T-helper 2 cell (primary cell): ENCODE measurements at places on chromosomes 3 and 15.

- DNase-seq, result no peak
Observed at GRCh38 chr3:56188201-56188600, 280.1 kb downstream of the ERC2 start.

- no peak for DNase-seq
Observed at GRCh38 chr3:173849489-173849888, 451.9 kb downstream of the NLGN1 start.

GRCh38 chr3:154314152-154314551, 10.1 kb downstream of the DHX36 start:
- no peak for DNase-seq

DNA sequence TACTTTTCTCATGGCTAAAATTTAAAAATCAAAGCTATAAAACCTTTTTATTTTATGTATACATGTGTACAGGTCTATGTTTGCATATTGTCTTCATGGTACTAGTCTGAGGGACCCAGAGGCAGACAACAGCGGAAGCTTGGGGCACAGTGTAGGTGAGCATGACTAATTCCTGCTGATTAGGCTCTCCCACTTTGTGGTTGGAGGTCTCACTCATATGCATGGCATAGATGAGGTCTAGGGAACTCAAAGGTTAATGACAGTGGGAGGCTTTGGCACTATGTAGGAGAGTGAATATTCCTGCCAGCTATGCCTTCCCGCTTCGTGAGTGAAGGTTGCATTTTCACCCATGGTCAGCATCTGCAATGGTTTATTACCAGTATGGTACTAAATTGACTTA, 47.5 kb upstream of the AADACL2 start:
- no peak for DNase-seq

GRCh38 chr3:52083556-52084087, 27.3 kb upstream of the DUSP7 start:
- no peak for DNase-seq

DNA sequence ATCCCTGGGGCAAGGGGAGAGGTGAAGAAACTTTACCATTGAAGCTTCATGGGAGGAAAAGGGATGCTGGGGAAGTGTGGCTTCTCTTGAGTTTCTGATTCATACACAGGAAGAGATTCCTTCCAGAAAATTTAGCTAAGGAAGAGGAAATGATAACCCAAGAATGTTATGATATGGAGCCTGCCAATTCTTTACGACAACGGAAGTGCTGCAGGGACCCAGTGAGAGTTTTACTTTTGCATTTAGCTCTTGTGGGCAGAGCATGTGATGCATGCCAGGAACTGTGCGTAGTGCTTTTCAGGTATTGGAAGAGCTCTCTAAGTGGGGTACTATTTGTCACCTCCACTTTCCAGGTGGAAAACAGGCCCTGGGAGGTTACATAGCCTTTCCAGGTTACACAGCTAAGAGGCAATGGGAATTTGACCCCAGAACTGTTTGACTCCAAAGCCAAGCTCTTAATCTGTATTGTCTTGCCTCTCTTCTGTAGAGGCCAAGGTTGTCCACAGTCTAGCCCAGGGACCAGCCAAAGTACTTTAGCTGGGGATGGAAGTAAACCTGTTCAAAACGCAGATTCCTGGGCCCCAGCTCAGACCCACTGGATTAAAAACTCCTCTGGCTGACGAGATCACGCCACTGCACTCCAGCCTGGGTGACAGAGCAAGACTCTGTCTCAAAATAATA, 23.0 kb downstream of the CMTM7 start:
- DNase-seq, result no peak

DNA sequence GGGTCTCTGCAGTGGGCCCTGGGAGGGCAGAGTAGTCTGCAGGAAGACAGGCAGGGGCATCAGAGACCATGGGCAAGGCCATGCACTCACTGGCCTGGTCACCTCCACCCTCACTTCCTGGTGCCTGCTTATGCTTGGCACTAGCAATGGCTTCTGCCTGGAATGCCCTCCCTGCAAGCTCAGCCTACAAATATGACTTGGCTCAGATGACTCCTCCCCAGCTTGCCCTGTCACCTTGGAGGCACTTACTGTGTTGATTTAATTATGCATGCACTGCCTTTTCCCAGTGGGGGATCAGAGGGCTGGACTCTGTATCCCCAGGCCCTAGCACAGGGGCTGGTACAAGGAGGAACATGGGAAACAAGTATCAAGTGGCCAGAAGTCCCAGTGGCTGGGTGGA, 7.8 kb downstream of the C3orf18 start:
- no peak for DNase-seq

- DNase-seq, result no peak
Observed at GRCh38 chr3:169146179-169146665, 517.3 kb downstream of the MECOM start.

DNA sequence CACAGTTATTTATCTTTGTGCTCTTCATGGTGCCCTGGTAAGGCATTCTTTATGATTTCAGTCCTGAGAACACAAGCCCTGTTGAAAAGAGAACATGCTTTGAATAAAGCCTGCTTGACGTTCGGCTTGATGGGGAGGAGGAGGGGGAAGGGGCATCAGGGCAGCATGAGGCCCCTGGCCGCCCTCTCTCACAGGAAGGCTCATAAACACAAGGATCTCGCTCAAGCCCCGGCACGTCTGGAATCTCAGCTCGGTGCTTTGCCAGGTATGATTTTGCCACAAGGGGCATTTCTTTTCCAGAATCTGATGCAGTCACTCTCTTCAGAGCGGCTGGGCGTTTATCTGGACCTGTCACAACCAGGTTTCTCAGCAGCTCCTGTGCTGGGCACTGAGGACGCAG, 129.4 kb downstream of the DNAJB8 start:
- DNase-seq, result no peak

- no peak for DNase-seq
Observed at GRCh38 chr3:182925330-182925943, 54.9 kb downstream of the DCUN1D1 start.

DNA sequence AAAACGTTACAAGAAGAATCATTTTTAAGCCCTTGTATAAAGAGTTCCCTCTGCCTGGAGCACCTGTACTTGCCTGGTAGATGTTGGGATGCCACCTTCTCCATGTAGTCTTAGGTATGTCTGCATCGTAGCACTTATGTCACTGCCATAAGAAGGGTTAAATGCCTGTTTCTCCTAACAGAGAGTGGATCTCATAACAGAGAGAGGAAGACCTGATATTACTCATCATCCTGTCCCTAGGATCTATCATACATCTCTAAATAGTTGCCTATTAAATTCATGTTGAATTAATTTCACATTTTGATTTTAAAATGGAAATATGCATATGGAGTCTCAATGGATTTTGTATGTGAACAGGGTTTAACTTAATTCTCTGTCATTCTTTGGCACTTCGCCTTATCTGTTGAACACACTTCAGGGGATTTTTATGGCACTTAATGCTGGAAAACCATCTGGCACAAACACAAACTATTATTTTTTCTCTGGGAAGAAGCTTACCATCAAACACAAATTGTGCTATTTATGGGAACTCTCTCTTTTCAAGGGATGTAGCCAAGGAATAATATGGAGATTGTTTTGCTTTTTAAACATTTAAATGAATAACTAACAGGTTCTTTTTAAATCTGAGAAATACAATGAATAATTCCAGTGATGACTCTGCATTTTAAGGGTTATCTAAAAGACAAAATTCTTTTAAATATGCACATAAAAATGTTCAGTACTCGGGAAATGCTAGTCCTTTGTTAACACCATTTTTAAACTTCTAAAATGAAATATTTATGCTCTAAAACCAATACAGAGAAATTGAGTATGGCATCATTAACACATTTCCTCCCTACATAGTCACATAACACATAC, 230.7 kb downstream of the ZNF385D start:
- no peak for DNase-seq

GRCh38 chr15:50315814-50316630, 39.0 kb downstream of the GABPB1 start:
- DNase-seq, result no peak

DNA sequence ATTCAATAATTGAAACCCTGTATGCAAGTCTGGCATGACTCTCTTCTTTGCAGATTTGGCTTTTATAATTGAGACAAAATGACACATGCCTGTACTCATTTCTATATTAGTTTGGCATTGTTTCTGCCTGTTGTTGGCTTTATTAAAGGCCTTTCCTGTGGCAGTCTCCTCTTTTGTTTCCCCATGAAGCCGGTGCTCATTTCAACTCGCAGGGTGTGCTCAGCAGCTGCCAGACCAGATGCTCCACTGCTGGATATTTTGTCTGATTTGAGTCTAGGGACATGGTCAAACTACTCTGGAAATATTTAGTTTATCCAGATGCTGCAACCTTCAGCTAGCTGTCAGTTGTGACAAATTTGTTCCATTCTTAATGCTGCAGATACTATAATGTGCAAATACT, 445.3 kb downstream of the NAALADL2 start:
- DNase-seq, result no peak

GRCh38 chr3:23778446-23778845, 27.3 kb upstream of the UBE2E1 start:
- no peak for DNase-seq

- no peak for DNase-seq
Observed at GRCh38 chr15:85427286-85428028, 47.1 kb downstream of the AKAP13 start.

DNA sequence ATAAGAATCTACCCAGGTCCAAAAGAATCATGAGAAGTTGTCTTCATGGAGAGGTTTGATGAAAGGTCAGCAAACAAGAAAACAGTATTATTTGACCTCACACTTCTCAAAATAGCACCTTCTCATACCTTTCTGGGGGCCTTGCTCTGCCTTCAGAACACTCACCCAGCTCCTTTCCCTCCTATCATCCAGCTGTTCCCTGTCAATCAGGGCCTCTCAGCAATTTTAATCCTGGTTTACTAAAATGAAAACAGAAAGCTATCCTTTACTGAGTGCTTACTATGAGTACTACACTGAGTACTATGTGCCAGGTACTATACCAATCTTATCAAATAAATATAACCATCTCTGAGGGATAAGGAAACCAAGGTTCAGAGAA, 138.6 kb downstream of the GAP43 start:
- no peak for DNase-seq

GRCh38 chr3:72086042-72086742, 301.2 kb upstream of the PROK2 start:
- no peak for DNase-seq

- DNase-seq, result no peak
Observed at GRCh38 chr3:124974691-124975090, 40.1 kb upstream of the MUC13 start.

DNA sequence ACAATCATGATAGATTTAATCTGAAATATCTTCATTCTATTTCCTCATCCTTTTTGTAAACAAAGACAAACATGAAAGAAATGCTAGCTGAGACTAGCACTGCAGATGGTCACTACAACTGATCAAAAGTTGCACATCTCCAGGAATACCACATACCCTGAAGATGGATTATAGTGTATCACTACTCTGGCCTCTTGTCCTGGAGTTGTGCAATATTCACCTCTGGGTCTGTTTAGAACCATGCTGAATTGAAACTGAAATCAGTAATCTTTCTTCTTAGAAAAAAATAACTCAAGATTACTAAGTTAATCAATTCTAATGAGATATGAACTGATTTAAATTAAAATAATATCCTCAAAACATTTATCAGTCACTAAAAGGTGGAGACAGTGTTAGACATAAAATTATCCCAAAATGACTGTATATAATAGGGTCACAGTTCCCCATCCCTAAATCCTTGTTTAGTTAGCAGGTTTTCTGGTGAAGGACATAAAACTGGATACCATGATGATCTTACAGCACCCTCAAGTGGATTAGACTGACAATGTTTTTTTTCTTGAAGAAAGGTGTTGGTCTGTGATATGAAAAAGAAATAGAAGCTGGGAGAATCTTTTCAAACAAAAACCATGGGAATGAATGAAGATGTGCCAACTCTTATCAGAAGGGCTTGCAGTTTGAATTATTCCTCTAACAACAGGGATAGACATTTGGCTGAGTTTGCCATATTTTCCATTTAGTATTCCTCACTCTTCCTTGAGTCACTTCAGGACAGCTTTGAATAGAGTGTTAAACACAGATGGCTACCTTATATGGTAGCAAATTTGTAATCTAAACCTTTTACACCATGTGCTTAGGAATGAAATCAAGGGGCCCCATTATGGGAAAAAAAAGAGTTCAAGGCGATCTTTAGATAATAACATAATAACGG, 7.1 kb upstream of the TTC14 start:
- no peak for DNase-seq

DNA sequence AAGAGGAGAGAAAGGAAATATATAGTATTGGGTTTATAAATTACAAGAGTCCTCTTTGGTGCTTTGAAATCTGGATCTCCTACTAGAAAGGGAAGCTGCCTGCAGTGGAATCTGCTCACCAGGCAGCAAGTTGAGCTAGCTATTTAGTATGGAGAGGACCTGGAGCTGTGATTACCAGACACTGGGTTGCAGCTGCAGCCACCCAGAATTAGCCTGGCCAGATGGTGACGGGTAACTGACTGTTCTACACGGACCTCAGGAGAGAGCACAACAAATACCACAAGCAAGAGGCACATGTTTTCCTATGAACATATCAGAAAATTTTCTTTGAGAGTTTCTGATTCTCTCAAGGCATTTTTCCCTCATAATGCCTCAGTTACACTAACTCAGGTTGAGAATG, 46.5 kb downstream of the SYNPR start:
- no peak for DNase-seq

GRCh38 chr3:32487781-32488473, 14.7 kb downstream of the CMTM6 start:
- no peak for DNase-seq

DNA sequence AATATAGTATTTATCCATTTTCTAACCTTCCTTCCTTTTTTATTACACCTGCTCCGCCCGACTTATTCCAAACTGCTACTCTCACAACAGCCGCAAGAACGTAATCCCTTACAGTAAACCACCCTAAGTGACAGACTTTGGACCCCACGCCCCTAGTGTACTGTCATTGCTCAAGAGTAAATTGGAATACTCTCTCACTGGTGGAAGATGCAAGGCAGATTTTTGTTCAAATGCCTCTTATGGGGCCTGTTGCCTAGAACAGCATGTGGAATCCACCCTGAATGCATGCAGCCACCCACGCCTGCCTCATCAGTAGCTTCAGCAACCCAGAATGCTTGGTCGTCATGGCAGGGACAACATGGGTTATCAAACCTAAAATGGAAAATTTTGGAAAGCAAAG, 226.2 kb upstream of the ST8SIA2 start:
- DNase-seq, result no peak

- no peak for DNase-seq
Observed at GRCh38 chr3:46905661-46906451, 28.3 kb downstream of the PTH1R start.

- no peak for DNase-seq
Observed at GRCh38 chr3:141955175-141955574, 78.7 kb downstream of the ATP1B3 start.

- no peak for DNase-seq
Observed at GRCh38 chr15:85607141-85607806, 187.5 kb downstream of the KLHL25 start.

GRCh38 chr3:155208183-155208800, 85.2 kb downstream of the STRIT1 start:
- DNase-seq, result no peak

- DNase-seq, result no peak
Observed at GRCh38 chr15:32682569-32682968, 35.2 kb upstream of the GREM1 start.

GRCh38 chr3:186081678-186082077, 27.2 kb downstream of the ETV5 start:
- DNase-seq, result no peak
